ENCODE measurements at places on chromosomes 3 and 15.
A peak's percentile ranks its signal among the peaks of the same experiment; 100 is the strongest.

DNA sequence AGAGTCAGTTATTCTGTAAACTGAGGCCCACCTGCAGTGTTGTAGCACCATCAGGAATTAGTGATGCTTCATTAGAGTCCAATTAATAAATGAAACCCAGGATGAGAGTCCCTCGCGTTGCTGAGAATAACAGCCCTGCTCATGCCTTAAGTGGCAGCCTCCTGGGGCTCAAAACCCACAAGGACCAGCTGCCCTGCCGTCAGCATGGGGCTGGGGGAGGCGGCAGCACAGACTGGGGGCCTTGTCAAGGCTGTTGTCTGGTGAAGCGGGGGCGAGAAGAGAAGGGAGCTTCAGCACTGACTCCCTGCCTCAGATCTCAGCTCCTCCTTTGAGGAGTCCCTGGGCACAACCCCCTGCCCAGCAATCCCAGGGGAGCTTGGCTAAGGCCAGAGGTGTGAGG lies 21.0 kb downstream of the CCDC33 start:
- no peak for DNase-seq

DNA sequence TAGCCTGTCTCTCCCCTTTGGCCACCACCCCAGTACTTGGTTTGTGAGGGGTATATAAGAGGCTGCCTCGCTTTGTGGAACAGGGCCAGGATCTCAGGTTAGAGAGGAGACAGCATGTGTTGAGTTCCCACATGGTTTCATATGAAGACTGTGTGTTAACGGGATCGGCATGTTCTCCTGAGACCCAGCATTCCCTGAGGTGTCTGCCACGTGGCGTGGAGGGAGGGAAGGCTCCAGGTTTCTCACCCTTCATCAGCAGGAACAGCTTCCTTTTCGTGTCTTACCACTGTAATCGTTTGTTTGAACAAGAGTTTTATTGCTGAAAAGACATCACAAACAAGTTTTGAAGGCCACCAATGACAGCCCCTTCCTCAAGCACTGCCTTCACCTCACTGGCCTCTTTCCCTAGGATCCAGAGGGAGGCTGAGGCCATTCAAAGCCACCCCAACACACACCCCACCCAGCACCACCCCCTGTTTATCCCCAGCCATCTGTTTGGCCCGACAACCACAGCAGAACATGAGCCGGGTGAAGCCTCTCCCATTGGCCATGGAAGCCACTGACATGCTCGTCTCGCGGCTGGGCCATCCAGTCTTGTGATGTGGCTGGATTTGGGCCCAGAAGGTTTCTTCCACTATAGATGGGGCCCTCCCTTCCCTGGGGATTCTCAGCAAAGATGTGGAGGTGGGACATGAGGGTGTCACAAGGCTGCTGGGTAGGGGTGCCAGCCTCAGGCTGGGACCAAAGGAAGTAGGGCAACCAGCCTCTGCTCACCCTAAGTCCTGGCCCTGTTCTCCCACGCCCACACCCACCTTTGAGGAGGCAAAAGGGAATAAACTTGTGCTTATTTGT lies 10.0 kb downstream of the BHLHE40 start:
- DNase-seq: no peak

DNA sequence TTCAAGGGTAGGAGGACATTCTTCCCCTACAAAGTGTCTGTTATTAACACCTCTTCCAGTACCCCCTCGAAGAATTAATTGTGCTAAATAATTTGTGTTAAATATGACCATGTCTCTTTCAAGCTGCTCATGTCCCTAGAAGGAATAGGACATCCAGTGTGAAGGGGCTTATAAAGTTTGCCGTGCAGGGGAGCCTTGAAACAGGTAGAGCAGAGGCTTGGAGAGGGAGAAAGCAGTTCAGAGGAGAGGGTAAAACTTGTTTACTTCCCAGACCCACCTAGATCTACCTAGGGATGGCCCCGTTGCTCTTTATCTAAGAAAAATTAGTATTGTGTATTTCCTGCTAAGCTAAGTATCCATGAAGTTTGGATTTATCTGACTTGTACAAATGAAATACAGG lies 114.8 kb downstream of the CACNA2D3 start:
- DNase-seq: no peak

DNA sequence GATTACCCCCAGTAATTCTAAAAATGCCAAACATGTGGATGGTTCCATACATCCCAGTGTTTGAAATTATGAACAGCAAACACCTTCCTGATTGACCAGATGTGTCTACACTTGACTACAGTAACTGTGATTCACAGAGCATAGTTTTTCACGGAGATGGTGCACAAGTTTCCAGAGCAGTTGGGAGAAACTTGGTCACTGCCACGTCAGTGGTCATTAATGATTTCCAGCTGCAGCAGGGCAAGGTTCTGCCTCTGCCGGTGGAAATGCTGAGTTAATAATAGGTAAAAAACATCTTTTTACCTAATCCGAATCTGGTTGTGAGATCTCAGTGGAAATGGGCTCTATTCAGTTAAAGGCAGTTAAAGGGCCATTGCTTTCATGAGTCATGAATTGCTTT lies 154.1 kb upstream of the FEZF2 start:
- no peak for DNase-seq

GRCh38 chr3:134298249-134298648 lies 47.6 kb upstream of the RYK start:
- no peak for DNase-seq

DNA sequence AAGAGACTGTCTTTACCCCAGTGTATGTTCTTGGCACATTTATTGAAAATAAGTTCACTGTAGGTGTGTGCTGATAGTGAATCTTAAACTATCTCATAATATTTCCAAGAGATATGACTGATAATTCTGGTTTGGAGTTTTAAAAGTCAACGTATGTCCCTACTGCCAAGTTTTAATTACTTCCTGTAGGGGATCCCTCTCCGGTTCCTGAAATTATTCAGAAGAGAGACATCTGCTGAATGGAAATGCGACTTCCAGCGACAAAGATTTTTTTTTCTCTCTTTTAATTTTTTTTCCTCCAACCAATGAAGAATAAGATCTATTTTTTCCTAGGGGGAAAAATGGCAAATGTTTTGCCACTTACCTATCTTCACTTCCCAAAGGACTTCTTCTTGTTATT lies 498.9 kb upstream of the TGFBR2 start:
- DNase-seq: no peak

- no peak for DNase-seq
Measured at GRCh38 chr3:130341882-130342281, 3.6 kb upstream of the COL6A5 start.

- DNase-seq: no peak
Measured at GRCh38 chr3:138825336-138825735, 9.4 kb downstream of the PIK3CB start.

- DNase-seq: peak; percentile 63
Measured at GRCh38 chr3:138921316-138922292, 25.3 kb downstream of the FOXL2 start.

DNA sequence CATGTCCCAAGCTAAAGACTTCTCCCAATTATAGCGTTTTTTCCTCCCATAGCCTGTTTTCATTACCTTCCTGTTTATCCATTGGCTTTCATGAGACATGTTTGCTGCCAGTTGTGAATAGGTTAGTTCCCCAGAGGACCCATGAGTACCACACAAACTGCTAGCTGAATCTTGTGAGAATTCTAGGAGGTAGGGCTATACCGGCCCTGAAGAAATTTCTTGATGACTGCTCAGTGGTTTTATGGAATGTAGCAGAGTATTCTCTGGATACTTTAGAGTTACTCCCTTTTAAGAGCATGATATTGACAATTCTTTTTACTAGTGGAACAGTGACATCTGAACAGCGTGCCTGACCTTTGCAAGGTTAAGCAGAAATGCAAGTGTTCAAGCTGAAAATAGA lies 210.4 kb downstream of the MCTP2 start:
- DNase-seq: no peak

DNA sequence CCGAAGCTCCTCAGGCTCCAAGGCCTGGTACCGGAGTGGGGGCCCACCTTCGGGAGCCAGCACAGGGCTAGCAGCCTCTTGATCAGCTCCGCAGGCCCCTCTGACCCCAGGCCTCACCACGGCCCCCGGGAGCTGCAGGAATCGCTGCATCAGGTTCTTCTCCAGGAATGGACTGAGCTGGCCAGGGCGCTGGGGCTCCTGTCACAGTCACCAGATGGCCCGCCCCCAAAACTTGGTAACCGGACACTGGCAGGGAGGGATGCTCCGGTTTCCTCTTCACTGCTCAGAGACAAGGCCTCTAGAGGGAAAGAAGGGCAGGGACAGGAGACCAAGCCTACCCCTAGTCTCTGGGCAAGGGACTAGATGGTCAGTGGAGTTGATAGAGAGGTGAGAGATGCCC lies 9.9 kb downstream of the AP3B2 start:
- no peak for DNase-seq

DNA sequence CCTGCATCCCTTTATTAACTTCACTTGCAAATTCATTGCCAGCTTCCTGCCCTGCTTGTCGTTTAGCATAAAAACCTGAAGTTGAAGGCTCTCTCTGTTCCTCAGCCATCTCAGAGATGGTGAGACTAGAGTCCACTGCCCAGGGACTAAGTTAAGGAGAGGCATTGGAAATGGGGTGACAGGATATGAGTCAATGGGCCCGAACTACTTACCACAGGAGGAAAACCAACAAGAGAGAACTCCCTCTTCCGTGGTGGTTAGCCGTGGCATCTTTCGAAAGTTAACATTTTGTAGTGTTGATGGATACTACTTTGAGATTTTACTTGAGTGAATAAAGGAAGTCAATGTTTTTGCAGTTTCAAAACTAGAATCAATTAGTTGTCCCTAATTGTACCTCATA lies 65.3 kb downstream of the LRTM1 start:
- DNase-seq: no peak

DNA sequence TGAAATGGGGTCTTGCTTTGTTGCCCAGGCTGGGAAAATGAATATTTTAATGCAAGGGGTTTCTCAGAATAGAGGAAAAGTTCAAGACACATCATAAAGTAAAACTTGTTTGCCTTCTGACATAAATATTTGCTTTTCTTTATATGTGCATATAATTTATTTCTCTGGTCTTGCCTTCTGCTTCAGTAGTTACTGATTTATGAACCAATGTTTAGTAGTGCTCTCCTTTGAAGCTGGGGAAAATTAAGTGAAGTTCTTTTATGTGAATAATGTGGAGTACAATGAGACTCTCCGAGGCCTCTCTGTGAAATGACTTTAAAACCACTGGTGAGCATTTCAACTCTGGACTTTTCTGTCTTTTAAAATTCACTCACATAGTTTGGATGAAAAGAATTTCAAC lies 55.6 kb downstream of the MAGI1 start:
- no peak for DNase-seq

- no peak for DNase-seq
Measured at GRCh38 chr15:52733088-52733487, 53.9 kb upstream of the ATOSA start.

DNA sequence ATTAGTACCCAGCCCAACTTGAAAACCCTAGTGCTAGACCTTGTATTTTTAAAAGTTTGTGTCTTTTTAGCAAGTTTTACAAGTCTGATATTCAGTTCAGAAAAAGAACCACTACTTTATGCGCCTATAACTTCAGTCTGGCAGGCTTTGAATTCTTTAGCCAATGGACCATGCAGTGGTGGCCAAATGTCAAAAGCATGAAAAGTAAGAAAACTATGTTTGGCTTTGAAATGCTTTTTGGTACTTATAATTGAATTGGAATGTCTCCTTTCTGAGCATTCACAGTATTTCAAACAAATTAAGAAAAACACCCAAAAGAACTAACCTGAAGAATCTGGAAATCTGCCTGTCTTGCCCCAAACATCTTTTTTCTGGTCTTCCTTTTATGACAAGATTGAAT lies 12.8 kb downstream of the WDR48 start:
- peak; percentile 54 for DNase-seq

GRCh38 chr15:54518156-54518882 lies 540.1 kb downstream of the UNC13C start:
- no peak for DNase-seq

- peak; percentile 82 for DNase-seq
Measured at GRCh38 chr3:36679384-36680200, 84.8 kb downstream of the DCLK3 start.

DNA sequence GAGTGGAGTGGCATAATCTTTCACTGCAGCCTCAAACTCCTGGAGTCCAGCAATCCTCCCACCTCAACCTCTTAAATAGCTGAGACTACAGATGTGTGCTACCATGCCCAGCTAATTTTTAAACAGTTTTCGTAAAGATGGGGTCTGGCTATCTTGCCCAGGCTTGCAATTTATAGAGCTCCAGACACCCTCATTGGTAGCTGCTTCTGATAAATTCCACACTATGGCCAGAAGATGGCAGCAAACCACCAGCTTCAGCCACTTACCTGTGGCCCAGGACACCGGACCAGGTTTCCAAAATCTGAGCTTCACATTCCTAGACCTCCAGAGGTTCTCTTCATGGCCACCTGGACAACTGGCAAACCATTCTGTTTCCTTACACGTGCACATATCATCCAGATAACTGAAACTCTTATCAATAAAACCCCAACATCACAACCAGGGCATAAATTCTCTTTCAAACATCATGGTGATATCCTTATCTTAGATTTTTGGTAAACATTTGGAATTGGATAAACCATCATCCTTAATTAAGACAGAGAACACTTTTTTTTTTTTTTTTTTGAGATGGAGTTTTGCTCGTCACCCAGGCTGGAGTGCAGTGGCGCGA lies 28.9 kb downstream of the FBXW12 start:
- DNase-seq: no peak

- DNase-seq: no peak
Measured at GRCh38 chr3:194237110-194237509, 101.2 kb downstream of the HES1 start.

DNA sequence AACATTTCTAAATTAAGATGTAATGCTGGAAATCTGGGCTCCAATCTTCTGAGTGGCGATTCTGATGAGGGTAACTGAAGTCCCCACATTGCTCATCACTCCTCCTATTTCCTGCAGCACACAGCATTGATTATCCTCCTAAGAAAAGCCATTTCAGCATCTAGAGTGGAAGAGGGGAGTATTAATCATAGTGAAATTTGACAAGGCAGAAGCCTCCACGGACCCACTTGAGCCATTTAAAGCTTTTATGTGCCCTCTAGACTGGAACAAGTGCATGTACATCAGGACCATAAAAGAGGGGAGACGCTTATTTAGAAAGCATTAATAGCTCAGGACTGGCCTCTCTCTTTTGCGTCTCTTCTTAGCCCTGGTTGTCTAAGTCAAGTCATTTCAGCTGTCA lies 25.8 kb downstream of the AQP9 start:
- DNase-seq: no peak

GRCh38 chr3:94616833-94617232 lies 554.0 kb downstream of the NSUN3 start:
- DNase-seq: no peak

- DNase-seq: no peak
Measured at GRCh38 chr3:3227640-3228039, 48.1 kb upstream of the CRBN start.

- DNase-seq: no peak
Measured at GRCh38 chr3:136703429-136703828, 48.7 kb downstream of the STAG1 start.

GRCh38 chr3:35649405-35649804 lies 10.1 kb downstream of the ARPP21 start:
- no peak for DNase-seq

Data from AG04449 (cell line).